ENCODE measurements at places on chromosomes 12 and 14.

- no peak for DNase-seq
Measured at GRCh38 chr12:28097221-28097620, 93.0 kb upstream of the CCDC91 start.

GRCh38 chr14:88333036-88333435 is 10.0 kb upstream of the KCNK10 start:
- DNase-seq: no peak

DNA sequence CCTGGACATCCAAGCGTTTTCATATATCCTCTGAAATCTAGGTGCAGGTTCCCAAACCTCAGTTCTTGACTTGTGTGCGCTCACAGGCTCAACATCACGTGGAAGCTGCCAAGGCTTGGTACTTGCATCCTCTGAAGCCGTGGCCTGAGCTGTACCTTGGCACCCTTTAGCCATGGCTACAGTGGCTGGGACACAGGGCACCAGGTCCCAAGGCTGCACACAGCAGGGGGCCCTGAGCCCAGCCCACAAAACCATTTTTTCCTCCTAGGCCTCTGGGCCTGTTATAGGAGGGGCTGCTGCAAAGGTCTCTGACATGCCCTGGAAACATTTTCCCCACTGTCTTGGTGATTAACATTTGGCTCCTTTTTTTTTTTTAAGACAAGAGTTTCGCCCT is 11.6 kb upstream of the FAM177A1 start:
- no peak for DNase-seq

DNA sequence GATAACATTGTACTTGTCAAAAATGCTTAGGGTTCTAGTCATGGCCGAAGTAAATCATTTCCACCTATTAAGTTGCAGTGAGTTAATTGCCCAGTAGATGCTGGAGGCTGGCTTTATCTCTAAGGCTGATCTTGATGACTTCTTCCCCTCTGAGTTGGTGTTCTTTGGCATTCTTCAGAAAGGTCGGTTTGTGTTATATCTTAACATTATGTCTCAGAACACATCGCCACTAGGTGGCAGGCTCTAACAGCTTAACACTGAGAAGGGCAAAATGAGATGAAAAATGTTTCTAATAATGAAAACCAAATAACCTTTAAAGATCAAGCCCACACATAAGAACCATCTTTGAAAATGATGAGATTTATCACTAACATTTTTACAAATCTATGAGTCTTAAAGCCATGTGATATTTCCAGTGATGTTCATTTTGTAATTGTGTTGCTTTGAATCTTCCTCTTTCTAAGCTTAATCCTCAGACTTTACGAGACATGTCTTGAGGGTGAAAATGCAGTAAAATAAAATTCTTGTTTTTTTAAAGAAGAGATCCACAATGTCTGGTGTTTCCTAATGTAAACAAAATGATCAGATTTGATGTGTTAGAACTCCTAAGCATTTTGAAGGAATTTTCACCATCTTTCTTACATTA is 28.6 kb downstream of the SUDS3 start:
- peak; percentile 39 for DNase-seq

GRCh38 chr12:94290353-94290752 is 142.0 kb downstream of the PLXNC1 start:
- DNase-seq: no peak

DNA sequence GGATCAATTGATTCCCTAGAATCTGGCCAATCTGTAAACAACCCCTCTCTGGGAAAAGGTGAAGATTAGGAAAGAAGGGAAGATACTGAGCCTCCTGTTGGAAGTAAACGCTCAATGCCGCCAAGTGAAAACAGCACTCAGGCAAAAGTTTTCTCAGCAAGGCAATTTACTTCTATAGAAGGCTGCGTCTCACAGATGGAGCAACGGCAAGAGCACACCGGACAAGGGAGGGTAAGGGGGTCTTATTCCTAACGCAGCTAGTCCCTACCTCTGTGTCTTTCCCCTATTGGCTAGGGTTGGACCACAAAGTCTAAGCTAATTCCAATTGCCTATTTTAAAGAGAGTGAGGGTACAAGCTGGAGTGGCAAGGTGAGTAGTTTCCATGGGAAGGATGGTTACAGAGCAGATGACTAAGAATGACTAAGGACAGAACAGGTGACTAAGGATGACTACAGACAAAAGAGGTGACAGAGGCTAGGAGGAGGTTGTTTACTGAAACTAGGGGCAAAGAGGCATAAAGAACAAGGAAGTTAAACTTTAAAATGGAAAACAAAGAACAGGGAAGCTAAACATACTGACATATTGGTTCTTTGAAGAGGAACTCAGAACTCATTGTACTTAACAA is 5.6 kb upstream of the TTC9 start:
- DNase-seq: no peak

- no peak for DNase-seq
Measured at GRCh38 chr14:76081642-76082041, 70.1 kb upstream of the GPATCH2L start.

DNA sequence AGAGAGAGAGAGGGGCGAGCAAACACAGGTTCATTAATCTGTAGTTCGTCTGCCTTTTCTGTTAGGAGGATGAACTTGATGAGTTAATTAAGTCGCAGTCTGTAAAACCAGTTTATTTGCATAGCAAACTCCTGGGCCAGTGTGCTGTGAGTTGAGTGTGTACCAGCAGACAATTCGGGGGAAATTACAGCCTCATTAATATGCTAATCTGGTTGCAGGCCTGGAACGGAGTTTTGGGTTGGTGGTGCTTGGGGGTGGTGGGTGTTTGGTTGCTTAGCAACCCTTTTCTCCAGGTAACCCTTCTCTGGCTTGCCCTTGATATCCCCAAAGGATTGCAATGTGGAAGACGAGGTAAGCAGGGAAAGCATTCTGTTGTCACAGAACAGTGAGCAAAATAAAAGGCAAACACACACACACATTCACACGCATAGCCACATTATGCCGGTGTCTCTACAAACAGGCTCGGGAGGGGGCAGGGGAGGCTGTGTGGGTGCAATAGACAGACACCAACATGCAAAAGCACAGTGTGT is 29.2 kb upstream of the LHX5 start:
- no peak for DNase-seq

DNA sequence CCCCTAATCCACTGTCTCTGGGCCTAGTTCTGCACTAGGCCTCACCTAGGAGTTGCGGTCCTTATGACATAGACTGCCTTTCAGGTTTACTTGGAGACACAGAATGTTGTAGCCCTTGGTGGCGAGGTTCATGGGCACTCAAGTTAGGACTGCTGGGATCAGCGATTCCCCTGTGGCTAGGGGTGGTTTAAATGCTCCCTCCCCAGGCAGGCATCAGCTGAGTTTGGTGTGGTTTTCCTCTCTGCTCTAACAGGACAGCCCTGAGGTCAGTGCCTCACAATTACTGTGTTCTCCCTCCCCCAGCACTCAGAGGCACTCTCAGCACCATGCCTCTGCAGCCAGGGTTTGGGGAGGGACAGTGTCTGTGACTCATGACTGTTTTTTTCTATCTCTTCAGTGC is 22.2 kb upstream of the RDH16 start:
- no peak for DNase-seq

GRCh38 chr12:51082561-51083125 is 753 bp downstream of the CSRNP2 start:
- no peak for DNase-seq

DNA sequence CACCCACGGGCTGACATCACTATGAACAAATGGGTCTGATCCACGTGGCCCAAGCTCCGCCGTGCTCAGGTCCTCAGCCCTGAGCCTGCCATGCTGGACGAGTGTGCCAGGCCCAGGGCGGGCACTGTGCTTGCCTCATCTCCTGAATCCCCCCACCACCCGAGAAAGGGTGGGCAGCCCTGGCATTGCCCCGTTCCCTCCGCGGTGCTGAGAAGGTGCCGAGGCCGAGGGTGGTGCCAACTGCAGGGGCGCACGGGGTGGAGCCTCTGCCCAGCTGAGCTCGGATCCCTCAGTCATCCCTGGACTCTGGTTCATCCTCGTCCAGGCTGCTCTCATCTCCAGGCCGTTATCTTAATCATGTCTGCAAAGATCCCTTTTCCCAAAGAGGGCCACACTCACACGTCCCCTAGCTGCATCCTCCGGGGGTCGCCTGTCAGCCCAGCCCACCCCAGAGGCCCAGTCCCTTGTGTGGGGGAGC is 60.6 kb downstream of the NOC4L start:
- no peak for DNase-seq

GRCh38 chr14:98501836-98502235 is 770.2 kb downstream of the BCL11B start:
- DNase-seq: no peak
